ENCODE measurements at places on chromosomes 2 and 18.

DNA sequence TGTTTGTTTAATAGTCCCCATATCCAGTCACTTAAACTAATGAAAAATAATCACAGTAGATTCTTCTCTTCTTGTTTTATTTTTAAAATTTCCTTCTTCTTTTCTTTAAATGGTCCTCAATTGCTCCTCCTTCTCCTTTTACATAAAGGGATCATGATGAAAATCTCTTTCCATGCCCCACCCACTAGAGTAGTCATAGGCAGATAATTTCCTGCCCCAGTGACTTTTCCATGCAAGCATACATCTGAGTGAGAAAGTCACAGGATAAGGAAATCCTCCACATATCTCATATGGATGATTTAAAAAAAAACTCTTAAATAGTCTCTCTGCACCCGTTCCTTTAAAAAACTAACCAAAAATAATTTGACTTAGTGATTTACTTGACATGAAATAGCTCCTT is 552.3 kb upstream of the SETBP1 start:
- H3K4me3 ChIP-seq = no peak overlapping the region
- no peaks in the 10 kb centered on the region for H3K27me3 ChIP-seq
- no peaks in the 10 kb centered on the region for H3K36me3 ChIP-seq
- no peaks in the 10 kb centered on the region for H3K4me1 ChIP-seq

DNA sequence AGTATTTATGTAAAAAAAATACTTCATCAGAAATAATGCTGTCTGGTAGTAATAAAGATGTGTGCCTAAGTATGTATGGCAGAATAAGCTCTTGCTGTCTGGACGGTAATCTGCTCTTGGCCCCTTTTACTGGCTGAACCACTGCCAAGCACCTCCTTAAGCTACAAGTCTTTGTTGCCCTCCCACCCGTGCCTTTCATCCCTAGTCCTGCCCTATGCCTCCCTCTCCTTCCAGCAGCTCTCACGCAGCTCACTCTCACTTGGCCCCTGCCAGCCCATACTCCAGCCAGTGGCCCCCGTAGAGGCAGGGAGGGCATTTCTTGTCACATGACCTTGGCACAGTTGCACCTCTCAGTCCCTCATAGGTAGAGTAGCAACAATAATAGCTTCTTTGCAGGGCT is 54.5 kb upstream of the NPAS2 start:
- H3K4me3 ChIP-seq = no peak overlapping the region
- H3K27ac ChIP-seq = no peak overlapping the region
- no peaks in the 10 kb centered on the region for H3K4me1 ChIP-seq
- H3K27me3 ChIP-seq = peaks cover 11% of the 10 kb centered on the region

DNA sequence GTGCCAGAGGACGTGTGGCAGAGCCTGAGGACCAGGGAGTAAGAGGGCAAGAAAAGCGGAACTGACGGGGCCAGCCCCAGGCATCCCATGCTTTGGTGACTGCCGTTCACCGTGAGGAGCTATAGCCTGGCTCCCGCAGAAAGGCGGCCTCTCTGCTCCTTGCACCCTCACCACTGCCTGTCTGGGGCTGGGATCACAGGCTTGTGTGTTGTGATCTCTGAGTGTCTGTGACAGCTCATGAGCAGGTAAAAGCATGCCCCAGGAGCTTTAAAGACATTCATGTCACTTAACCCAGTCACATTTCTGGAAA is 266.8 kb upstream of the RAB6C start:
- no peak overlapping the region for H3K4me3 ChIP-seq
- no peak overlapping the region for H3K27ac ChIP-seq
- H3K4me1 ChIP-seq = no peaks in the 10 kb centered on the region
- DNase-seq = no peak

- H3K36me3 ChIP-seq = no peaks in the 10 kb centered on the region
- no peak overlapping the region for H3K27ac ChIP-seq
- DNase-seq = no peak
- no peak overlapping the region for H3K4me3 ChIP-seq
- no peaks in the 10 kb centered on the region for H3K27me3 ChIP-seq
- no peaks in the 10 kb centered on the region for H3K4me1 ChIP-seq
Measured at GRCh38 chr2:119114266-119114665, 44.3 kb downstream of the C1QL2 start.

DNA sequence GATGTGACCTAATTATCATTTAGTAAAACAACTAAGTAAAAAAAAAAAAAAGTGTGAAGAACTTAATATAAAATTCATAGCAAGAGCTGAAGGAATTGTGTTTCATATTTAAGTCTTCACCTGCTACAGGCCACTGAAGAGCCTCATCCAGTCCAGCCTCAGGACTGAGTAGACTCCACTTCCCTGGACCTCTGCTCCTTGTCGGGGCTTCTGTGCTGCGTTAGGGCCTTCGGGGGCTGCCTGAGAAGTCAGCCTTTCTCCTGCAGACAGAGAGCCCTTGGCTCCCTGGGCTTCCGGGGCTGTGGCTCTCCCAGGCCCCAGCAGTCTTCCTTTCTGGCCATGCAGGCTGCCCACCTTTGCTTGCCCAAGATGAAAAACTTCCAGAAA is 95.5 kb downstream of the MTCL1 start:
- no peaks in the 10 kb centered on the region for H3K36me3 ChIP-seq
- H3K27me3 ChIP-seq = no peaks in the 10 kb centered on the region
- no peak overlapping the region for H3K4me3 ChIP-seq
- no peak overlapping the region for H3K27ac ChIP-seq
